NCI-H187 (cell line): ENCODE measurements at places on chromosomes 13 and 19.

DNA sequence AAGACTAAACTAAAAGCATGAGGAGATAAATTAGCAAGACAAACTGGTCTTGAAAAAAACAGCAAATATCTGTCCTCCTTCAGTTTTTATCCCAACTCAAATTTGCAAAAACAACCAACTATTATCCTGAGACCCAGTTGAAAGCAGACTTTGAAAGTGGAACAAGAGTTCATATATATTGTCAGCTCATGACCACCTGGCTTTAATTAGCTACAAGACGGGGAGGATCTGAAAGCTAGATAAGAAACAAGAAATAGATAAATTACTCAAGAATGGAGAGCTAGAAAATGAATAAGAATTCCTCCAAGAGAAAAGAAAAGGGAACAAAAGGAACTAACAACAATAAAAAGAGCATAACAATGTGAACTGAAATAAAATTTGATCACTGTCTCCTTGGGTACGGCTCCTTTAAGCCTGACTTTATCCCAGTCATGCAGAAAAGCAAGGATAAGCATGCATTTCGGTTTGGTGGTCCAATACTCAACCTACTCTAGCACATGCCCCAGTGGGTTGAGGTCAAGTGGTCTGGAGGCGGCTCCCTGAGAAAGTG lies 246.9 kb downstream of the DCLK1 start:
- DNase-seq, result no peak

GRCh38 chr19:5048091-5048726 lies 79.3 kb downstream of the KDM4B start:
- peak; percentile 69 for DNase-seq

GRCh38 chr19:56933014-56933705 lies 92.6 kb upstream of the PEG3 start:
- no peak for DNase-seq

DNA sequence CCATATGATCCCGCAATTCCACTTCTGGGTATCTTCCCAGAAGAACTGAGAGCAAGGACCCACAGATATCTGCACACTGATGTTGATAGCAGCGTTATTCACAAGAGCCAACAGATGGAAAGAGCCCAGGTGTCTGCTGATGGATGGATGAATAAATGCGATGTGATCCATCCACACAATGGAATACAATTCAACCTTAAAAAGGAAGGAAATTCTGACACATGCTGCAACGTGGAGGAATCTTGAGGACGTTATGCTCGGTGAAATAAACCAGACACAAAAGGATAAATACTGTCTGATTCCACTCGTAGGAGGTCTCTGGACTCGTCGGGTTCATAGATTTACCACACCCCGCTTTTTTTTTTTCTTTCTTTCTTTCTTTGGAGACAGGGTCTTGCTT lies 21.8 kb downstream of the ARHGEF18 start:
- DNase-seq, result no peak
